Stomach (tissue), 19 donors: ENCODE measurements at places on chromosomes 7 and 10.
A peak's percentile ranks its signal among the peaks of the same experiment; 100 is the strongest.

DNA sequence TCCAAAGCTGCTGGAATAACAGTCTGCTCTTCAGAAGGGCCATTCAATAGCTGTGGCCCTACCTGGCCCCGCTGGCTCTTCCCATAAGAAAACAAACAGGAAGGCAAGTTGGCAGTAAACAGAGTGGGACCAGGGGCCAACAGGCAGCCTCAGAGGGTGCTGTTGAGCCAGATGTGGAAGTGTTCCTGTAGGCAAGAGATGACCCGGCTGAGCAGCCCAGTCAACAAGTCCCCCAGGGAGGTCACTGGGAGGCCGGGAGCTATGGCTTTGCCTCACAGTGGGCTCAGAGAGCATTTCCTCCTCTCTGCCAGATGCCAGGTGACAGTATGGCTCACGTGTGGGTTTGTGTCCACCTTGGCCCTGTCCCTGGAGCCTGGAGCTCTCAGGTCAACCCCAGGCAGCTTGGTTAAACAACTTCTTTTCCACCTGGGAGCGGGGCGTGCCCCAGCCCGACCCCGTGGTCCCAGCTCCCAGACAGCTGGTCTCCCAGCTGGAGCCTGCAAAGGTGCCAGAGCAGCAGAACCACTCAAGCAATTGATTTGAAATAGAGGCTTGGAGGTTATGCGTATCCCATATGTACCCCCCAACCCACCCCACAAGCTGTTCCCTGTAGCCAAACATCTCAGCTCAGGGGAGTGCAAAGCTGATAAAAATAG is 33.8 kb upstream of the LOXL4 start:
- DNase-seq: no peak

- DNase-seq: peak; percentile 86
These were observed at the start of gene TSPAN33 for GRCh38 chr7:129144095-129144833. Gene TSPAN33, plus strand, starts transcription at chr7:129144707. Its CDS starts 274 bp downstream, at chr7:129144981.

DNA sequence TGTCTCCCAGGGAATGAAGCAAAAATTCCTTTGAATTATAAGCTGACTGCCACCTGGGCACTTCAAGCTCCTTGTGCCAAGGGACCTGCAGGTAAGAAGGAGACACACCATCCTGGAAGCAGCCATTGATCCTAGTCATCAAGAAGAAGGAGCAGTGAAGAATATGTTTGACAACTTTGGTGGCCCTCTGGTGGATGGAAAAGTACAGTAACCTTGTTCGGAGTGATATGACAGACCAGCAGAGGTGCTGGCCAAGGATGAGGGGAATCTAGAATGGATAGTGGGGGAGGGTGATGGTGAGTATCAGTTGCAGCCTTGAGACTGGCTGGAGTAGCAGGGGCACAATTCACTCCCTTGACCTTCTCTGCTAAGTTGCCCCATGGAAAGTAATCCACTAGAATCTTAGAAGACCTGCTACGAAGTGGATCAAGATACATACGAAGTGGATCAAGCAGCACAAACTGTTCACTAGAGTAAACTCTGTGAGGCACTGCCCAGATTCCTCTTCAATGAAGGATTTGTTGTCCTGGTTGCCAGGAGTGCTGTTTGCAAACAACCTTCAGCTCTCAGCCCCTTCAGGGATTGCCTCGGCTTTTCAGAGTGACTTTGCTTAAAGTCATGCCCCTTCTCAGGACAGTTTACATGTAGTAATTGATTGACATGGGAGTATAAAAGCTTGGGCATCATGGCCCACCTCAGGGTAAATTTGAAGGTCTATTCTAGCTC is 44.8 kb upstream of the ORC5 start:
- DNase-seq: no peak

DNA sequence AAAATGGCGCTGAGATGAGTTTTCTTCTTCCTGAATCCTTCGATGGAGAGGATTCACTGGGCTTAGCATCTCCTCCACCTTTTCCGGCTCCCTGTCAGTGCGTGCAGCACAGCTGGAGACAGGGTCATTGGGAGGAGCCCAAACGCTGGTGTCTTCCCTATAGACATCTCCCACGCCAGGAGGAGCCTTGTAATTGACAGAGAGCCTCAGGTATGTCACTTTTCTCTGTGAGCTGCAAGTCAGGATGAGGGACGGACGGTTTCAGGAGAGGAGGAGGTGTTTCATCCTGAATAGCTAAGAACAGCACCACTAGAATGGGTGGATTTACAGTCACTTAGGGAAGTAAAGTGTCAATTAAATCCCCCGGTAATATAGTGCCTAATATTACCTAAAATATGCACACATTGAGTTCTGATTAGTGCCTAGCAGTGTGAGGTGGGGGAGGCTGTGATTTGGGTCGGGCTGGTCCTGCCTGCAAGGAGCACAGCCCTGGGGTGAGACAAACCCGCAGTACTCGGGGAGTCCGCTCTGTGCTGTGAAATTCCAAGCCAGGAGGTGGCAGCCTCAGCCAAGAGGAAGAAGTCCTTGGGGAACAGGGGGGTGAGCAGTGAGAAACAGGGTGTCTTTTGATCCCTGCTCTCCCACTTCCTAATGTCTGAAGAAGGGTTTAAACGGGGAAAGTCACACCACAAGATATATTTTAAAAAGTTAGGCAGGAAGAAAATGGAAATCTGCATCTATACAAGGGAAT is 28.2 kb downstream of the IL15RA start:
- peak; percentile 77 for DNase-seq

DNA sequence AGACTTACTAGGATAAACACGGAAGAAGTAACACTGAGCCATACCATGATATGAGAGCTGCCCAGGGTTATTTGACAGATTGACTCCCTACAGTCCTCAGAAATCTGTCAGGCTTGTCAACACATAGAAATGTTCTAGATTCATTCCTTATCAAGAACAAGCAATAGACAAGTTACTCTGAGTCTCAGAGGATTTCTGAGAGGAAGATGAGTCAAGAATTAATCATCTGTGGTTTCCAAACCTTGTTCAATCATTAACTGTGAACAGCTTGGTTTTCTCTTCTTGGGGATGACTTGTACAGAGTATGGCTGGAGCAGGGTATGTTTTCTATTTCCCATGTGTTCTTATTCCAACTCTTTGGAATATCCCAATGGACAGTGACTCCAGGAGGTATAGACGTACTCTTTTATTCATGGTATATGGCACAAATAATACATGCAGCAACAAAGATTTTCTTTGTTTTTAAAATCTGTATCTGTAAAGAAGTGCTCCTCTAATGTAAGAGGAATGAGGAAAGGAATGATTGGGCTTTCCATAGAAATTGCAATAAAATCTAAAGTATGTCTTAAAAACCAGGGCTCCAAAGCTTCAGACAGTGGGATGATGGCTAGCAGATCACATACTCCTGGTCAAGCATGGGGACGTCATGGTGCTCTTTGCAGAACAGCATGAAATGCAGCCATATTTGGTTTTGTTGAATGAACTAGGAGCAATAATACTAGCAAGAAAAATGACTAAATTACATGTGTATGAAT is 11.9 kb upstream of the SFR1 start:
- no peak for DNase-seq

GRCh38 chr7:107582875-107583274 is 2.8 kb downstream of the BCAP29 start:
- DNase-seq: no peak

GRCh38 chr10:102159051-102159597 is 6.9 kb downstream of the NOLC1 start:
- DNase-seq: no peak

DNA sequence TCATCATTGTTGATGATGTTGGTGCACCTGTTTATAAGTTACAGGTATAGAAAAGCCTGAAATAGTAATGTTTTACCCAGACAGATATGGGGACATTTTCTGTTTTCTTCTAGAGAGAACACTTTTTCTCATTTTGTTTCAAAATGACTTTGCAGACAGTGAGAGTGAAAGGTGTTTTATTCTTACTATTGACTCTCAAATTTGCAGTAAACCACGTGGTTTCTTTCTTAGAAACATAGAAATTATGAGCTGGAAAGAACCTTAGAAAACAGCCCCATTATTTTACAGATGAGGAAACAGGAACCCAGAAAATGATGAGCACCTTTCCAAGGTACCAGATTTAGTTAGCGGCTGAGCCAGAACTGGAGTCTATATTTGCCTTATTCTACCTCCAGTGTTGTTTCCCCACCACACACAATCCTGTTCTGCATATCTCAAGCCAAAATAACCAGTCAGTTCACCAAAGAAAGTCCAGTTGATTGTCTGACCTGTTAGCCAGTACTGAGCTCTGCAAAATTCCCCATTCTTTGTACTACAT is 138.9 kb upstream of the AHR start:
- DNase-seq: no peak

- no peak for DNase-seq
These were observed 83.4 kb upstream of the SEMA3E start for GRCh38 chr7:83732305-83732704.
